ENCODE measurements at places on chromosomes 1 and 21.

DNA sequence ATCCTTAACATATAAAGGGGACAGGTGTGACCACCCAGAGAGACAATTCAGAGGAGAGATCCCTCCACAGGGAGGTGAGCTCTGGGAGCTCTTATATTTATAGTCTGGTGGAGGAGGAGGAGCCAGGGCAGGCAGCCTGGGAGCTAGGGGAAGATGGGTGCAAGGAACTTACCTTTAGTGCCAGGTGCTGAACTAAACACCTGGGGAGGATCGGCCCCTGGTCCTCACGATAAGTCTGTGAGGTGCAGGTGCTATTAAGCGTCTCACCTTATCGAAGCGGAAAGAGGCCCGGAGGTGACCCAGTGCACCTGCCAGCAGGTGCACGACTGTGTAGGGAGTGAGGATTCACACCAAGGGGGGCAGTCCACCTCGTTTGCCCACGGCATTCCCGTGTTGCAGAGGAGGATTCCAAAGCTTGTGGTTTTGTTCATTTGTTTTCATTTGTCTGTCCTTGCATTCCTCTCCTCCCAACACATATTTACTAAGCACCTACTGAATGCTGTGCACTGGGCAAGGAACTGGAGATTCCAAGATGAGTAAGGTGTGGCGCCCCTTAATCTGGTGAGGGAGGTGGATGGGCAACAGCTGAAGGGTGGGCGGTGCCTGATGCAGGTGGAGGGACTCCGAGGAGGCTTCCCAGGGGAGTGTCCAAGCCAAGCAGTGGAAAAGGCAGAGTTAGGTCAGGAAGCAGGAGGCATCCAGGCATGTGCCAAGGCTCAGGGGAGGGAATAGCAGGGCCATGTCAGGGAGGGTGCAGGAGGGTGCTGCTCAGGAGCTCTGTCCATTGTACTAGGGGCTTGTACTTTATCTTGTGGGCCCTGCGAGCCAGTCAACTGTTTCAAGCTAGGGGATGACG lies 11.5 kb downstream of the ARHGEF10L start:
- no peak for DNase-seq

DNA sequence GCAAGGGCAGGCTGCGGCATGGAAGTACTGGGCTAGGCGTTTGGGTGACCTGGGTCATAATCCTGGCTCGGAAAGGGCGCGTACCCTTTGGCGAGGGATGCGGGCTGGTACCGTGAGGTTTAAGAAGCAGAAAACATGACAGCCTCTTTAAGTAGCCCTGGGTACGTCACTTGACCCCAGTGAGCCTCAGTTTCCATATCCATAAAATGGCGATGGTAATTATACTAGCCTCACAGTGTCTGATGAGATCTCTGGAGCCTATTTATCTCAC lies 700 bp downstream of the PIGV start:
- no peak for DNase-seq

GRCh38 chr21:14595449-14595848 lies 49.3 kb upstream of the SAMSN1 start:
- DNase-seq, result no peak

- DNase-seq, result no peak
Observed at GRCh38 chr1:200034262-200034557, 6.7 kb downstream of the NR5A2 start.

GRCh38 chr1:228882771-228883450 lies 147.6 kb downstream of the RHOU start:
- DNase-seq, result no peak

GRCh38 chr1:3930301-3931006 lies 30.4 kb upstream of the C1orf174 start:
- no peak for DNase-seq

GRCh38 chr1:151739590-151740355 lies 18.5 kb downstream of the RIIAD1 start:
- DNase-seq, result no peak

DNA sequence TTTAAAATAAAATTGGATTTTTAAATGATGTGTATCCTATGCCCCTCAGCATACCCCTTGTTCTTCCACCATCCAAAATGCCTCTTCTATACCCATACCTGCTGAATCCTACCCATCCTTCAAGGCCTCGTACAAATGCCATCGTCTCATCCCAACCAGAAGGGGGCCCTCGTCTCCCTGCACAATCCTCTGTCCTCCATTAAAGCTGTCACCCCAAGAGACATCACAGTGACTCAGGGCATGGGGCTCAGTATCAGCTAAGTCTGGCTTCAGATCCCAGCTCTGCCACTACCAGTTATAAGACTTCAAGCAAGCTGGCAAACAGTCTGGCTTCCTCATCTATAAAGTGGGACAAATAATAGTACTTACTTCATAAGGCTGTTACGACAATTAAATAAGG lies 23.8 kb downstream of the IGFN1 start:
- DNase-seq, result no peak

- DNase-seq, result no peak
Observed at GRCh38 chr1:10530281-10530740, 55.6 kb downstream of the PEX14 start.

- no peak for DNase-seq
Observed at GRCh38 chr1:109993885-109994284, 9.3 kb downstream of the AHCYL1 start.

DNA sequence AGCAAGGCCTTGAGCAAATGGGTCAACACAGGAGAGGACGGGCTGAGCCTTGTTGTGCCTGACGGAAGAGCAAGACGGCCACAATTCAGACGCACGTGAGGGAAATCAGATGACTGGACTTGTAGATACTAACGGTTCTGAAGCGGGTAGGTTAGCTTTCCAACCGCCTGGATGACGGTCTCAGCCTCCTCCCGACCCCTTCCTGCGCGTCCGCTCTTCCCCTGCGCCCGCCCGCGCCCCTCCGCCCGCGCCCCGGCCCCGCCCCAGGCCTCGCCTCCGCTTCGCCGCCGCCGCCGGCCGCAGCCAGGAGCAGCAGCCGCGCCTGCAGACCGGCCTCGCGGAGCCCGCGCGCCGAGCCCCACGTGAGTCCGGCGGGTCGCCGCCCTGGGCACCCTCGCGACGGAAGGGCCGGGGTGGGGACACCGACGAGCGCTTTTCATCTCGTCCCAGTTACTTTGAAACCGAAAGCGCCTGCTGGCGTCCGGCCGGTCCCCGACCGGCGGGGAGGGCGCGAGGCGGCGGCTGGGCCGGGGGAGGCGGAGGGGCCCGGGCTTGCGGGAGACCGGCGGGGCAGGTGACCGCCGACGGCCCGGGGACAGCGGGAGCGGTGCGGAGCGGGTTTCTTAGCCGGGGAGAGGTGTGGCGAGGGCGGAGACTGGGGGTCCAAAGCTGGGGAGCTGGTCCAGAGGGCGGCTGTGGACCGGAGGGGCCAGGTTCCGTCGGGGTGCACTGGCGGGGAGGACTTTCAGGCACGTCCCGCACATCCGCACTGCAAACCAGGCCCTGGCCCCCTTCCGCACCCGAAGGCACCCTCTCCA lies at the start of gene TRAF5:
TRAF5 (plus strand) TSS at position 306 of the 818 bp plus-strand sequence. CDS start 26,407 bp downstream, outside the sequence.
- DNase-seq, result peak; percentile 39

DNA sequence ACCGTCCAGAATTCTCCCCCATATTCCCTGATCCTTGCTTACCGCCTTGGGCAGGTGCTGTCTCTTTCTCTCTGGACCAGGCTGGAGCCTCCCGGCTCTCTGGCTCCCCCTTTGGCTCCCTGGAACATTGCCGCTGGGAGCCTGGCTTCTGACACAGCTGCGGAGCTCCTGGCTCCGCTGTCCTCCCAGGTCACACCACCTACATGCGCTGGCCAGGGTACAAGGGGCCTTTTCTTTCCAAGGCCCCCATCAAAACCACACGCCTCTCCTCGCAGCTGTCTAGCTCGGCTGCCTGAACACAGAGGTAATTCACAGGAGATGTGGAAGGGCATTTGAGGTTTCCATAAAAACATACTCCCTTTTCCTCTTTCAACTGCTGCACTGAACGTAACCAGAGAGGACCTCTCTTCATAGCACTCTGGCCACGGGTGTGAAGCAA lies 7.5 kb upstream of the ZNF648 start:
- no peak for DNase-seq

DNA sequence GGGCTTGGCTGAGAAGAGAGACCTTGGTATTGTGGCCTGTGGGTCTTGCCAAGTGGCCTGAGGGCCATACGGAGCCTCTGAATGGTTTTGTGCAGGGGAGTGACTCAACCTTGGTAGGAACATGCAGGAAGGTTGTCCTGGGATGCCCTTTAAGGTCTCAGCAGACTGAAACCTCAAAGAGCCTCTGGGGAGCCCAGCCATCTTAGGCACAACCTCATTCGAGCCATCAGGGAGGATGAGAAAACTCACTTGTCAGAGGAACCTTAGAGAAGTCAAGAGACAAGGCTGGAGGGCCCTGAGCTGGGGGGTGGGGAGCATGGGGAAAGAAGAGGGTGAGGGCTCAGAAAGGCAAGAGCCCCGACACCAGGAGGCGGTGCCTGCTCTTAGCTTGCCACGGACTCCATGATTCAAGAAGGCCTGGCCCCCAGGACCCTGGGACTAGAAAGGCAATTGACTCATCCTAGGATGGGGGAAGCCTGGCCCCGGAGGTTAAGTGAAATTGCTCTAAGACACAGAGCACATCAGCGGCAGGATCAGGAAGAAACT lies 13.0 kb downstream of the IFI6 start:
- no peak for DNase-seq

DNA sequence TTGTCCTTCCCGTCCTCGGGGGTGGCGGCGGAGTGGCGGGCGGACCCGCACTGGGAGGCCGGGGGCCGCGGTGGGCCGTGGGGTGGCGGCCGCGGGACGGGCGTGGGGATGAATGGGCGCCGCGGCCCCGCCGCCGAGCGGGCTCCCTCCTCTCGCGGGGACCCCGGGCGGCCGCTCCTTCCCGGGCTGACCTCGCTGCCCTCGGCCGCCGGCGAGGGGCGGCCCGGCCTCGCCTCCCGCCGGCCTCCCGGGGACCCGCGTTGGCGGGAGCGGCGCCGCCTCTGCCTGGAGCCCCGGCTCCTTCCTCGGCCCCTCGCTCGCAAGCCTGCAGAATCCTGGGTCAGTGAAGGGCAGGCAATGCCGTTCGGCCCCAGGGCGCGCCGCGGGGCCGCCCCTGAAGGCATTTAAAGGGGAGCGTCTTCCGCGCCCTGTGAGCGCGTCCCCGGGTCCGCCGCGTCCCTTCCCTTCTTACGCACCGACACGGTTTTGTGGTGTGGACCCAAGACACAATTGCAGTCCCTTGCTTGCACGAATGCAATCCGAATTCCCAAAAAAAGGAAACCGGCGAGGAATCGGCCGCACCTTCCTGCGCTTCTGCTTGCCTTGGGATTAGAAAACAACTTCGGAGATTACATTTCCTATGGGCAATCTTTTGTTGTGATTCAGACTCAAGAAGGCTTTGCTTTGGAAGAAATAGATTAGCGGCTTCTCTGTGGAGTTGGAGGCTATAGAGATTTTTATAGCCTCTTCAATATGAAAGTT lies 776 bp downstream of the ITSN1 start:
- peak; percentile 6 for DNase-seq

GRCh38 chr1:18415448-18416027 lies 65.2 kb upstream of the KLHDC7A start:
- no peak for DNase-seq

DNA sequence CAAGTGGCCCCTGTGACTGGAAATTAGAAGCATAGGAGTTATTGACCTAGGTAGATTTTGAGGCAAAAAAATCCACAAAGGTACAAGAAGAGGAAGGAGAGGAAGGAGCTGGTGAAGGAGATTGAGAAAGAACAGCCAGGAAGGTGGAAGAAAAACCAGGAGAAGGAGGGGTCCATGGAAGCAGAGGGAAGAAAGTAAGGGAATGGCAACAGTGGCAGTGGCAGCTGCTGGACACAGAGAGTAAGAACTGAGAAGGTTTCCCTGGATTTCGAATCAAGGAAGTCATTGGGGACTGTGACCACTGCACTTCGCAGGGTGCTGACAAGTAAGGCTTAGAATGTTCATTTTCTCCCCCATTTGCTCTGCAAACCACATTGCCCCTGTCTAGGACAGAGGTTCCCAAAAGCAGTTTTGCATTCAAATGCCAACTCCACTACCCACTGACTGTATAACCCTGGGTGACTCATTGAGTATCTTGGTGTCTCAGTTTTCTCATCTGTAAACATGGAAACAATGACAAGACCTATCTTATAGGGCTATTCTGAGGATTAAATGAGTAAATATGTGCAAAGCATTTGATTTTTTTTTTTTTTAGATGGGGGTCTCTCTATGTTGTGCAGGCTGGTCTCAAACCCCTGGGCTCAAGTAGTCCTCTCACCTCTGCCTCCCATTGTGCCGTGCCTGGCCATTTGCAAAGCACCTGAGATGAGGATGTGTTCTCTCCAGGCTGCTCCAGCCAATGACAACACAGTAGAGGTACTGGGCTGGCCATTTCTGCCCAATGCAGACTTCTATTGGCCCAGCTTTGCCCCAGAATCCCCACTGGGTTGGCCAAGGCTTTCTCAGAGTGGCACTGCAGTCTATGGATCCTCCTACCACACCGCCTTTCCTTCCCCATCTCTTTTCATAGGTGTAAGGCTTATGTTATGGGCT lies 9.3 kb upstream of the CAPN2 start:
- no peak for DNase-seq

GRCh38 chr1:208004851-208005250 lies 93.9 kb upstream of the CD34 start:
- DNase-seq, result no peak

DNA sequence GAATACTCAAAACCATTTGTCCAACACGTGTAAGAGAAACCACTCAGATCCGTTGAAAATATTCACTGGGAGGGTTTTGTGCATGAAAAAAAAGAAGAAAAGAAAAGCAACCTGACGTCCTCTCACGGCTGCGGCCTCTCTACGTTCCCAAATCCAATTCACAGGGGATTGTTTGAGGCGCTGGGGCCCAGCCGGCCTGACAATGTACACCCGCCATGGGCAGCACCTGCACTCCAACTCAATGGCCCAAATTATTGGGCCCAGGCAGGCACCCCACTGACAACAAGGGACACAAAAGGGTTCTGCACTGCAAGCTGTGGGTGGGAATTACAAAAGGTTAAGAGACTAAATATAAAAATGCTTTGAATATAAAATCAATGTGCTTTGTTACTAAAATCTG lies 41.5 kb downstream of the MORN1 start:
- DNase-seq, result no peak

- DNase-seq, result no peak
Observed at GRCh38 chr1:154411525-154411924, 6.4 kb downstream of the IL6R start.

DNA sequence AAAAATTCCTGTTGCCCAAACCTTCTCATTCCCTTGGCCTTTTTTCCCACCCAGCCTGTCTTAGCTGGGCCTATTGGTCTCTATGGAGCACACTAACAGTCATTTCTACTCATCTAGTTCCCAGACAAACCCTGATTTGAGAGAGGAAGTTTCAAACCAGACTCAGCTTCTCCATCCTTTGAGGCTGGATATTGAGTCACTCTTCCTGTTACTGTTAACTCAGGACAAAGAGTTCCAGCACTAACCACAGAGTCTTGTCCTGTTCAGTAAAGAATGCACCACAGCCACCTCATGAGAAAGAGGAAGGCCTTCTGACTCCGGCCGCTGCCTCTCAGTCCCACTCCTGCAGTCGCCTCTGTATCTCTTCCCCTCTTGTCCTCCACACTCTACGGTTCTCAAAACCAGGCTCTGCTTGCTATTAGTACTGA lies 137.8 kb downstream of the PTPRC start:
- DNase-seq, result no peak

DNA sequence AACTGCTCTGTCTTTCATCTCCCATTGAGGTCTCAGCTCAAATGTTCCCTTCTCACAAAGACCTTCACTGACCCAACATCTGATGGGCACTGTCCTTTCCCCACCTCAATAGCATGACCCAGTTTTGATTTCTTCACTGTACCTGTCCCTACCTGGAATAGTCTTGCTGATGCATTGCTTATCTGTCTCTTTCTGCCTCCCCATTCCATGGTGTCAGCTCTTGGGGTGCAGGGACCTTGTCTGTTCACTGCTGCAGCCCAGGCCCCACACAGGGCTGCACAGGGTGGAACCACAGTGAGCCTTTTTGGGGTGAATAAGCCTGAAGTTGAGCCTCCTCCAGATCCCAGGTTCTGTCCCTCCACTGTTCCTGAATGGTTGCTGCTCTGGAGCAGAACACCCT lies 414.9 kb downstream of the PTPRU start:
- no peak for DNase-seq

All from stimulated activated CD4-positive, alpha-beta T cell treated with anti-CD3 and anti-CD28 coated beads, TNF-alpha, amount 100 ng/mL, for 1 hour (primary cell).